Head of caudate nucleus (tissue), 42 donors: ENCODE measurements at places on chromosomes 1 and 21.

- DNase-seq = no peak
These were observed 7.2 kb downstream of the SLAMF1 start for GRCh38 chr1:160639652-160640051.

GRCh38 chr1:211783266-211783665, 47.3 kb downstream of the LPGAT1 start:
- DNase-seq = no peak

- no peak for DNase-seq
These were observed 26.1 kb upstream of the ZNF697 start for GRCh38 chr1:119674111-119674526.

GRCh38 chr1:83770319-83770661, 228.6 kb downstream of the TTLL7 start:
- DNase-seq = no peak
